ENCODE measurements at places on chromosomes 7 and 10. TPM values are rescaled to one million over a fixed set of nuclear protein-coding genes. Genes with fewer than 3 reads are reported as not detected.

Gene PAX4
- total RNA-seq = not detected

Gene IL15RA
- 3.6 TPM for total RNA-seq

Gene CALHM3
- not detected for total RNA-seq

Gene CHAT
- not detected for total RNA-seq

Gene HGF
- not detected for total RNA-seq

Gene ZNF487
- 2.6 TPM for total RNA-seq

Gene NKX2-3
- not detected for total RNA-seq

Gene LOXL4
- 2.0 TPM for total RNA-seq

Gene NME8
- total RNA-seq = not detected

Gene LRIT1
- not detected for total RNA-seq

Gene FAM180A
- total RNA-seq = 0.14 TPM

Gene ODAD2
- 0.28 TPM for total RNA-seq

Gene CC2D2B
- total RNA-seq = 0.14 TPM
